ENCODE measurements at places on chromosomes 5 and 9.

DNA sequence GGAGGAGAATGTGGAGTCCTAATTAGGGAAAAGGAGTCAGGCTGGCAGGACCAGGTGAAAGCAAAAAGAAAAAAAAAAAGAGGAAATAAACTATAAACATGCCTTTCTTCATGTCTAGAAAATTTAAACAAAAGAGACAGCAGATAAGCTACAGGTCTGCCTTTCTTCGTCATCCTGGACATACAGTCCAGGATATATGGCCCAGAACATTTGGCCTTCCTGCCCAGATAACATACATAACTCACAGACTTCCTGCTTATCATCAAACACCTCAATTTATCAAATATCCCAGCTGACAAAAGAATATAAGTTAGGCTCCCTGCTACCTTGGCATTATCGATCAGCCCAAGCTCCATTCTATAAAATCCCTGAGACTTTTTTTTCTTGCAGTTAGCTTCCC, 11.2 kb downstream of the BTNL8 start:
- no peak for DNase-seq

- DNase-seq: no peak
Observed at GRCh38 chr5:161034451-161034850, 182.4 kb upstream of the ATP10B start.

DNA sequence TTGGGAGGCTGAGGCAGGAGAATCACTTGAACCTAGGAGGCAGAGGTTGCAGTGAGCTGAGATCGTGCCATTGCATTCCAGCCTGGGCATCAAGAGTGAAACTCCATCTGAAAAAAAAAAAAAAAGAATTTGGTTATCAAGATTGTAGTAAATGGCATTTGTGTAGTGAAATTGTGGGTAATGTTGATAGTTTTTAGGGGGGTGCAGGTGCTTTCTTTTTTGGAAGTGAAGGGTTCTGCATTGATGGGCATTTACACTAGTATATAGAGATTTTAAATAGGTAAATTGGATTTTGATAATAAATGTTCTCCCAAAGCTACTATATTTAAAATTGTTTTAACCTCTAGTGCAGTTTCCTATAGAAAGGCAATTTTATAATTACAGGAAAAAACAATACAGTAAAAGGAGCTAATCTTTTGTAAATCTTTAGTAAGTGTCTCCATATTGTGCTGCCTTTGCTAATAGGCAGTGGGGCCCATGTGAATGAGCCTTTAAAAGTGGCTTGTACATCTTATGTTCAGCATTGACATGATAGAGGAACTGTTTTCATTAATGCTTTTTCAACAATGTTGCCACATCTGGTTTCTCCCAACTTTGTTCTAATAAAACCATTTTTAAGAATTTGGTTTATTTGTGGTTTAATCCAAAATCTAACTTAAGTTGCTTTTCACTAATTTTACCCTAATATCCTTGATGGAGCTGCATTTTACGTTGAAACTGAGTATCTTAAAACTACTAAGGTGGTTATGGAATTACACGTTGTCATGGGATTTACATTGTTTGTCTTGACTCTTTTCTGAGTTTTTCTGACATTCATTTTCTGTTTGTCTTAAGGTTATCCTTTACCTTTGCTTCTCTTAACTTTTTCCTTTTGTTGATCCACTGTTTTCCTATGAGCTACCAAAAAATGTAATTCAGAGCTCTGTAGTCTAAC, 11.1 kb downstream of the MATR3 start:
- no peak for DNase-seq

DNA sequence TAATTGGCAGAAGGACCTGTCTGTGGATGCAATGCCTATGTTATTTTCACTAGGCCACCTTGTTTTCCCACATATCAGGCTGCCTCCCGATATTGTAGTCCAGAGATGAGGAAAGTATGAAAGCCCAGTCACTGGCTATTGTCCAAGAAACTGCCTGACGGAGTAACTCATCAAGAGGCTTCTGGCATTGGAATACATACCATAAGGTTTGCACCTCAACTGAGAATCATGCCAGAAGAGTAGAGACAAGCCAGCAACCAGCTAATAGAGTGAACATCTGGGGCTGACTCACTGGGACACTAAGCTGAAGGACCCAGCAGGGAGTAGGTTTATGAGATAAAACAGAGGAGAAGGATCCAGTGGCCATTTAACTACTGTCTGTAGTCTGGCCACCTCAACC, 137.2 kb upstream of the FST start:
- no peak for DNase-seq

DNA sequence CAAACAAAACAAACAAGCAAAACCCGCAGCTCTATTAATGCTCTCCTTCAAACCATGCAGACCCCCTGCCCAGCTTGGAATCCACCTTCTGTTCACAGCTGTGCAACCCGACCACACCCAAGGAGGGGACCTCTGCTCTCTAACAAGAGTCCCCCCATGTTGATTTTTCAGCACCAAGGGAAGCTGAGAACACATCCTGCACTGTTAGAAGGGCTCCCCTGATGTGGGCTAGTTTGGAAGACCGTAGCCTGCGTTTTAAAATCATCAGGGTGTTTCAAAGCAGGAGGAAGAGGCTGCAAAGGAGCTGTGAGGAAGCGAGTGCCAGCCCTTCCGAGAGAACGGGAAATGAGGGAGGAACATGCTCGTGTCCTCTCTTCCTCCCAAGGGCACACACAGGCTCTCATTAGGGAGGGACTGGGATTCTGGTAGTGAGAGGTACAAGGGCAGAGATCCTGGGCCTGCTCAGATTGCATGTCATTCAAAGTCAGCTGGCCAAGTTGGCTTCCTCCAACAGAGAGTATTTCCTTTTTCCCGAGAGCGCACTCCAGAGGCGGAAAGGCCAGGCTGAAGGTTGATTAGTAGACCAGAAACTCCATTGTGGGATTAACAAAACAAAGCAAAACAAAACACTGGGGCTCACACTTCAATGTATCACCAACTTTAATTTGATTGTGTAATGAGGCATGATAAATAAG, 185.9 kb downstream of the SEMA6A start:
- DNase-seq: no peak

GRCh38 chr5:144815131-144815530, 644.5 kb downstream of the KCTD16 start:
- no peak for DNase-seq

- DNase-seq: no peak
Observed at GRCh38 chr5:157232706-157233105, 33.2 kb upstream of the CYFIP2 start.

DNA sequence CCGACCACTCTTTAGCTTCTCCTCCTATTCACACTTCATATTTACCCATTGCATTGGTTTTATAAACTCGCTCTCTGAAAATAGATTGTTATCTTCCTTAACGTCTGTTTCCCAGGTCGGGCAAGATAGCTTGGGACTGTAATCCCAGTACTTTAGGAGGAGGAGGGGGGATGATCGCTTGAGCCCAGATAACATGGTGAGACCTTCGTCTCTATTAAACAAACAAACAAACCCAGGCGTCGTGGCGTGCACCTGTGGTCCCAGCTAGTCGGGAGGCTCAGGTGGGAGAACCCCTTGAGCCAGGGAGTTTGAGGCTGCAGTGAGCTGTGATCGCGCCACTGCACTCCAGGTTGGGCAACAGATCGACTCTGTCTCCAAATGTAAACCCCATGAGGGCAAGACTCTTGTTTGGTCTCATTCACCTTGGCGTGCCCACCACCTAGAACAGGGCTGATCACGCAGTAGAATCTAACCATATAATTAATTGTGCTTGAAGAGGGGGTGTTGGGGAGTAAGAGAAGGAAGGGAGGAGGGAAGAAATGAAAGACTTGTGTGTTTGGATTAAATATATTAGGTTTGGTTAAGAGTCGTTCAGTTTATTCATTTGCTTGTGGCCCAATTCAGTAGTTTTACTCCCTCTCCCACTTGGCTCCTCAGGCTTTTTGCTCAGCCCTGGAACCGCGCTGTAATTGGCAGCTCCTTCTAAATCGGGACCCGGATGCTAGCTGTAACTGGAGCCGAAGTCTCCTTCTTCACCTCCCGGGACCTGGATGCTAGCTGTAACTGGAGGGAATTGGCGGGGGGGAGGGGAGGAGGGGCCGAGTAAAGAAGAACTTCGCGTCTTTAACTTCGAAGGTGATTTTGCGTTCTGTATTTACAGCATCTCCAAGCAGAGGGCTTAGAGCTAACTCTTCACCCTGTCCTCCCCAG, 24.9 kb downstream of the CDKN2A start:
- no peak for DNase-seq
